ENCODE measurements at places on chromosomes 16 and 17.

DNA sequence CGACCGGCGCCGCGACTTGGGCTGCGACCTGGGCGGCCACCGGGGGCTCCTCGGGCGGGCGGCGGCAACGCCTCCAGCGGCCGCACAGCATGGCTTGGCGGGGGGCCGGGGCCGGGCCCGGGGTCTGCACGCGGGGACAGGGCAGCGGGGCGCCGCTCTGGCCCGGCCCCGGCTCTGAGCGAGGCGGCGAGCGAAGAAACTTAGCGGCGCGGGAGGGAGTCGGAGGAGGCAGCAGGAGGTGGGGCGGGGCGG, at the start of gene PLCD3:
Gene PLCD3, minus strand, starts transcription at position 196 of the 252 bp plus-strand sequence. Its CDS starts 105 bp downstream, at position 91.
- DNase-seq: no peak

- no peak for DNase-seq
These were observed 282.6 kb downstream of the IRF8 start for GRCh38 chr16:86181526-86181925.

GRCh38 chr16:2904100-2904921, 7.4 kb upstream of the FLYWCH1 start:
- peak; percentile 85 for DNase-seq

DNA sequence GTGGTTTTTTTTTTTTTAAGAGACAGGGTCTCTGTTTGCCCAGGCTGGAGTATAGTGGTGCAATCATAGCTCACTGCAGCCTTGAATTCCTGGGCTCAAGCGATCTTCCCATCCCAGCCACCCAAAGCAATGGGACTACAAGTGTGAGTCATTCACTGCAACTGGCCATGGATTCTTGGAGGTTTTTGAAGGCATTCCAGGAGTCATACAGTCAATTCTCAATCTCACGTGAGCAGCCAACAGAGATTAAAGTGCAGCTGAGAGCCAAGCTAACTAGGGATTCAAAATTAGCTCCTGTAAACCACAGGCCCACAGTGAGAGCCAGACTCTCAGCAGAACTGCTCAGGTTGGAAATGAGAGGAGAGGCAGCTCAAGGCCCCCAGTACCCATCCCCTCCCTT, 30.2 kb downstream of the XPO6 start:
- no peak for DNase-seq

DNA sequence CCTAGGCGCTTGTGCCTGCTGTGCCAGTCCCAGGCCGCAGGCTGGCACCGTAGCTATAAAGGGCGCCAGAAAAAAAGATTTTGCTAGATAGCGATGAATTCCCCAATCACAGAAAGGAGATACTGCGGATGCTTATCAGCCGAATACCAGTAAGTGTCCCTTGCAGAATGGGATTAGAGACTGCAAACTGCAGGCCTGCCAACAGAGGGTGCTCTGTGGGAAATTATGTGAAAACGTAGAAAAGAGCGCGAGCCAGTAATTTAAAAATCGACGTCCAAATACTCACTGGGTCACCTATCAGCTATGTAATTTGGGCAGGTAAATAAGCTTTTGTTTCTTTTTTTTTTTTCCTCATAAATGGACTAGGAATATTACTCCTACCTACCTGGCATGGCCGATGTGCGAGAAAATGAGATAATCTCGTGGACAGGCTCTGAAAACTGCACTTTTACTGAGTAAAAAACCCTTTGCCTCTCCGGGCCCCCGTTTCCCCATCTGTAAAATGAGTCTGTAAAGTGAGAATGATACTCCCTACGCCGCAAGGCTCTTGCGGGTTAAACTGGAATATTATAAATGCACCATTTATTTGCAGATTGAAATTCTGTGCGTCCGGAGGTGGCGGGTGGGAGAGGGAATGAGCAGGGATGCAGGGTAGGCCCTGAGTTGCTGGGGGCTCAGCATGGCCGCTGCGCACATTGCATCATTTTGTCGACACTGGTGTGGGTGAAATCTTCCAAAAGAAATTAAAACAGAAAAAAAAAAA, 1.2 kb upstream of the COG1 start:
- peak; percentile 52 for DNase-seq

GRCh38 chr17:29603109-29603674, 10.3 kb downstream of the ANKRD13B start:
- no peak for DNase-seq

GRCh38 chr17:11836508-11836907, 160.8 kb downstream of the ZNF18 start:
- DNase-seq: no peak

DNA sequence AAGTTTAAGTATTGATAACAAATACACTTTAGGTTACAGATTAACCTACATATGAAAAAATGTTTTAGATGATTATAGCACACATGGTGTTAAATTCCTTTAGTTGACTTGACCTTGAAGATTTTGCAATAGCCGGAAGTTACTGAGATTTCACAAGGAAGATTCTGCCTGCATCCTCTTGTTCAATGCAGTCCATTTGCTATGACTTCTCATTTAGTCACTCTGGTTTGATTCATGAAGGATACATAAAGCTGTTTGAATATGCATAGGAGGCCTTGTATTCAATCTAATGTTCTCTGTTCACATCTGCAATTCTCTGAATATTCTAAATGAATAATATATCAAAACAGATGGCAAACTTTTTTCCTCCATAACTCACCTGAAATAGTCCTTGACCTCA, 870.2 kb upstream of the GOT2 start:
- no peak for DNase-seq

- no peak for DNase-seq
These were observed 45.8 kb upstream of the NOS2 start for GRCh38 chr17:27846042-27846655.

DNA sequence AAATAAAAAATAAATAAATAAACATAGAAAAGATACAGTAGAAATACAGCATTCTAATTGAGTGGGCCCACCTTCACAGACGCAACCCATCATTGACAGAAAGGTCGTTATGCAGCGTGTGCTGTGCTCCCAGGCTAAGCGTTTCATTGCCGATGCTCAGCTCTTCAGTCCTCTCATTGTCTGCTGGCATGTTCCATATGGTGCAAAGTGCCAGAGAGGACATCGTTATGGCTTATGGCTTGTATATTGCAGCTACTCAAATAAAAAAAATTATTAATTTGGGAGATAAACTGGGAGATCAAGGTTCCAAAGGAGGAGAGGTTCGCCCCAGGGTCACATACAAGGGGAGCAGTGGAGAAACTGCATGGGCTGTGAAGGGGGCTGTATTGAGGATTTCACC, 11.3 kb upstream of the UBALD2 start:
- DNase-seq: peak; percentile 21

DNA sequence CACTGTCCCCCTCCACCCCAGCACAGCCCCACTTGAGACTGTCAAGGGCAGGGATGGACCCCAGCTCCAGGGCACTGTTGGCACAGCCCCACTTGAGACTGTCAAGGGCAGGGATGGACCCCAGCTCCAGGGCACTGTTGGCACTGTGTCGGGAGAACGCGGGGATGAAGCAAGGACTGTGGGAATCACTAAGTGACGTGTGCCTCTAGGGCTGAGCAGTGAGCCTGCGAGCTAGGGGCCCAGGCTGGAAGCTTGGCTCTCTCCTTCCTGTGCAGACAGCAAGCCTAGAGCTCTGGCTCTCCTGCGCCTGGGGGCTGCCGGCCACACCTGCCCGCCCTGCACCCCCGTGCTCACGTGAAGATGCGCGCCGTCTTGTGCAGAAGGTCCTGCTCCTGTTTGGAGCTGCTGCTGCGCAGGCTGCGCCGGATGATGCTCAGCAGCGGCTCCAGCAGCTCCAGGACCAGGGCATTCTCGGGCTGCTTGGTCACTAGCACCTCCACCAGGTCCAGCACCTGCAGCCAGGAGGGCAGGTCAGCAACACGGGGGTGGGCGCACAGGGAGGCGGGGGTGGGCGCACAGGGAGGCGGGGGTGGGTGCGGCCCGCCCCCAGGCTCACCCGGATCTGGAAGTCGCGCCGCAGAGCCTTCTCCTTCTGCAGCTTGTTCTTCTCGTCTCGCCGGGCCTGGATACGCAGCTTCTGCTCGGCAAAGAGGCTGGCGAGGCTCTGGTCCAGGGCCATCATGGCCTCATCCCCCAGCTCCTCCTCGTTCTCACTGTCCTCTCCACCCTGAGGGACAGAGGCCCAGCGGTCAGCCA, 10.8 kb downstream of the MYBBP1A start:
- DNase-seq: no peak
